ENCODE measurements at places on chromosomes 16 and 17. TPM values are rescaled to one million over a fixed set of nuclear protein-coding genes. Genes with fewer than 3 reads are reported as not detected.

The RPRML gene
- total RNA-seq: 0.29 TPM

The KCTD19 gene
- 0.33 TPM for total RNA-seq

The METTL26 gene
- 97.6 TPM for total RNA-seq

The CDRT15 gene
- total RNA-seq: not detected

The SLC43A2 gene
- total RNA-seq: 11.5 TPM

The LRRC75A gene
- 2.6 TPM for total RNA-seq

The THAP11 gene
- 41.5 TPM for total RNA-seq

The DDX19B gene
- 15.4 TPM for total RNA-seq

The FBXL19 gene
- total RNA-seq: 16.3 TPM

The HES7 gene
- total RNA-seq: 0.40 TPM

The OTOA gene
- not detected for total RNA-seq

The NSMCE1 gene
- 64.6 TPM for total RNA-seq

The SERPINF2 gene
- 0.06 TPM for total RNA-seq

The NUFIP2 gene
- total RNA-seq: 23.8 TPM

The NPIPB9 gene
- total RNA-seq: not detected

The CIBAR2 gene
- not detected for total RNA-seq

The FBF1 gene
- total RNA-seq: 8.0 TPM

The CCL16 gene
- total RNA-seq: not detected

The CDK5R1 gene
- 4.2 TPM for total RNA-seq

The KCNH4 gene
- under 0.01 TPM for total RNA-seq

The ZFP3 gene
- not detected for total RNA-seq

The CHP2 gene
- not detected for total RNA-seq

The USP43 gene
- 1.7 TPM for total RNA-seq

The TMEM238L gene
- total RNA-seq: not detected

The CTRB2 gene
- total RNA-seq: not detected

The EPN3 gene
- total RNA-seq: not detected

The TLCD1 gene
- total RNA-seq: 1.3 TPM

The ZNF646 gene
- 6.0 TPM for total RNA-seq

The RNU2-1 gene
- not detected for total RNA-seq

The HOXB5 gene
- not detected for total RNA-seq

All from Daoy (cell line).